ENCODE measurements at places on chromosomes 2 and 18.

DNA sequence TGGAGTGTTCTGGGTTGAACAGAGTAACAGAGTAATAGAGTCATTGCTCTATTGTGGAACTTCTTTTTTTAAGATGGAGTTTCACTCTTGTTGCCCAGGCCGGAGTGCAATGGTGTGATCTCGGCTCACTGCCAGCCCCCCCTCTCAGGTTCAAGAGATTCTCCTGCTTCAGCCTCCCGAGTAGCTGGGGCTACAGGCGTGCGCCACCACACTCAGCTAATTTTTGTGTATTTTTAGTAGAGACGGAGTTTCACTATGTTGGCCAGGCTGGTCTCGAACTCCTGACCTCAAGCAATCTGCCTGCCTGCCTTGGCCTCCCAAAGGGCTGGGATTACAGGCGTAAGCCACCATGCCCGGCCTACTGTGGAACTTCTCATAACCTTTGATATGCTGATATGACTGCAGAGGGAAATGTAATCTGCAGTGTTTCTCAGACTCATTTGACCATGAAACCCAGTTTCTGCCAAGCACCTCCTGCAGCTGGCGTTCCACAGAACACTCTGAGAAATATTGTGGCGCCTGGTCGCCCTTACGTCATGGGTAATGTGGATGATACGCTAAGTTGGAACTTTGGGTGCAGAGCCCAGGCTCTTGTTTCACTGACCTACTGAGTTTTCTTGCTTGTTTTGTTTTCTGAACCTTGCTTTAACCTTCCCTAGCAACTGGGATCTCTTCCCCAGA, 213.8 kb downstream of the BCL2 start:
- no peak for DNase-seq

DNA sequence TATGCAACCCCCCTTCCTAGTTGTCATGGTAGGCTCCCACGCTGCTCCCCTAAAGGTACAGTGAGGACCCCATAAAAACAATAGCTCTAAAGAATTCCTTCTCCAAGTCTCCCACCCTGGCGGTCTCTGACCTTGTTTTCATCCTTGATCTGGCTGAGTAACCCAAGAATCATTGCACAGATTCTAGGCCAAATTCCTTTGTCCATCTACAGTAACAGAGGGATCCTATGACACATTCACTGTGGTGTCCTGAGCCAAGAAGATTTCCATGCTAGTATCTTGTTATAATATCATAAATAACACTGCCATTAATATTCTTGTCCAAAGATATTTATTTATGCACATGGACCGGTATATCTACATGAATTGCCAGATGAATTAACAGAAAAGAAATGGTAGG, 240.2 kb downstream of the CYP26B1 start:
- no peak for DNase-seq

GRCh38 chr2:43019025-43019367, 207.4 kb downstream of the ZFP36L2 start:
- no peak for DNase-seq

DNA sequence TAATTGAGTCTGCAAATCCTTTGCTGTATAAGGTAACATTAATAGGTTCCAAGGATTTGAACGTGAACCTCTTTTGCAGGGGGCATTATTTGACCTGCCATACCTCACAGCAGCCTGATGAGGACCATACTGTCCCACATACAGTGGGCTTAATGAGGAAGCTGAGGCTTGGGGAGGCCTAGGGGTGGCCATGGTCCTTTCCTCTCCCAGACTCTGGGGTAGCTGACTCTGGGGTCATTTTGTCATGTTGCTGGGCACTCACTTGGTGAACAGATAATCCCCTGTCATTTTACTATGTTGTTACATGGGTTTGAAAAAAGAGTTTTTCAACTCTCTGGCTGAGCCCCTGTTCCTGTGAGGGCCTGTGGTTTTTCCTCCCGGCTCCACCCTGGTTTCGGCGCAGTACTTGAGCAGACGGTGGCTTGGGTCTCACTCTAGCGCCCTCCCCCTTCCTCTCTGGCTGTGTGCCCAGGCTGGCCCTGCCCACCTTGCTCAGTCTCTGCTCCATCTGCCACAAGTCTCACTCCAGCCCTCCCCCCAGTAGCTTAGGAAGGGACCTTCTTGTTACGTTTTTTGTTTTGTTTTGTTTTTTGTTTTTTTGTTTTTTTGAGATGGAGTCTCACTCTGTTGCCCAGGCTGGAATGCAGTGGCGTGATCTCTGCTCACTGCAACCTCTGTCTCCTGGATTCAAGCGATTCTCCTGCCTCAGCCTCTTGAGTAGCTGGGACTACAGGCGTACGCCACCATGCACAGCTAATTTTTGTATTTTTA, 21.0 kb downstream of the INPP4A start:
- DNase-seq, result no peak

DNA sequence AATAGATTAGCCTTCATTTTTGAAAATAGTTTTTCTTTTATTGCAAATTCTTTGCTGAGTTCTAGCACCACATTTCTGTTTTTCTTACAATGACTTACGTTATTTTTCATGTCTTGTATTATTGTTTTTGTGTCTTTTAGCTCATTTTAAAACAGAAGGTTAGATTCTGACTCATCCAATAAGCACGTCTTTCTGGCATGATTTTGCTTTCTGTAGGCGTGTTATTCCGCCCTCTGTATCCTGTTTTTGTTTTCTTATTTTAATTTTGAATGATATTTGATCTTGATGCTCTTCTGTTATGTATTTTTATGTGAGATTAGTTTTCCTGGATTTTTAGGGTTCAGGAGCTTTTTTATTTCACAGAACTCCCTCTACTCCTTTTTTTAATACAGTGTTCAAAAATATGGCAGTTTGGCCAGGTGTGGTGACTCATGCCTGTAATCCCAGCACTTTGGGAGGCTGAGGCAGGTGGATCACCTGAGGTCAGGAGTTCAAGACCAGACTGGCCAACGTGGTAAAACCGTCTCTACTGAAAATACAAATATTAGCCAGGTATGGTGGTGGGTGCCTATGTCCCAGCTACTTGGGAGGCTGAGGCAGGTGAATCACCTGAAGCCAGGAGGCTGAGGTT, 145.0 kb downstream of the CLIP4 start:
- no peak for DNase-seq

DNA sequence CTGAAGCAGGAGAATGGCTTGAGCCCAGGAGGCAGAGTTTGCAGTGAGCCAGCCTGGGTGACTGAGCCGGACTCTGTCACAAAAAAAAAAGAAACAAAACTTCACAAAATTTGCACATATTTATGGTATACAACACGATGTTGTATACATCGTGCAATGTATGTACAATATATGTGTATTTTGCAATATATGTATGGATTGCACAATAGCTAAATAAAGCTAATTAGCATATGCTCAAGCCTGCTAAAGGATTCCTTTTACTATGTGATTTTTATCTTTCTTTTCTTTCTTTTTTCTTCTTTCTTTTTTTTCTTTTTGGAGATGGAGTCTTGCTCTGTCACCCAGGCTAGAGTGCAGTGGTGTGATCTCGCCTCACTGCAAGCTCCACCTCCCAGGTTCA, 368.0 kb upstream of the FAM98A start:
- DNase-seq, result no peak

GRCh38 chr2:119126650-119127049, 31.9 kb downstream of the C1QL2 start:
- no peak for DNase-seq

DNA sequence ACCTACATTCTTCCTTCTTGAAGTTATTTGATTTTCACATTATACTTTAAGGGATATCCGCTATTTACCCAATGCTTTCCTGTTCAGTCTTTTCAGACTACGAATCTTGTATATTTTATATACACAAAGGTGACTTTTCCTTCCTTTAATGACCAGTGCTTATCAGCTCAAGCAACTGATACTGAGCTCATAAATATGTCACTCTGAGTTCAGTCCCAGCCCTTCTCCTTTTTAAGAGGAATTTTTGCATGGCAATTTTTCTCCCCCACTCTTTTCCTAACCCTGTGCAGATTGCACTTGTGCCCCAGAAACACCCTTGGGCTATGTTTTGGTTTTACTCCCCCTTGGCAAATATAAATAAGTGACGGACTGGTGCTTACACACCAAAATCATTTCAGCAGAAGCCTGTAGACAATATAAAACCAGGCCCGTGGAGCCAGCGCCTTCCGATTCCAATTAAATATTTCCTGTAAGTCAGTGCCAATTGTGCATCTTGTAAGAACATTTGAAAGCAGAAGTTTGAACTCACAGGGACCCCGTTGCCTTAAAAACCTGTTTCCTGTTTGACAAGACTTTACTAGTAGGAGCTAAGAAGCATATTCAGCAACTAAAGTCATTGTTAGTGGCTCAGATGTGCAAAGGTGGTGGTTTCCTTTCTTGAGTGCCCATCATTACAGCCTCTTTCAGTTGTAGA, 66.3 kb upstream of the GATA6 start:
- no peak for DNase-seq

GRCh38 chr2:101900375-101900774, 91.4 kb upstream of the IL1R2 start:
- no peak for DNase-seq

- no peak for DNase-seq
Measured at GRCh38 chr2:126208266-126208665, 447.7 kb upstream of the GYPC start.

DNA sequence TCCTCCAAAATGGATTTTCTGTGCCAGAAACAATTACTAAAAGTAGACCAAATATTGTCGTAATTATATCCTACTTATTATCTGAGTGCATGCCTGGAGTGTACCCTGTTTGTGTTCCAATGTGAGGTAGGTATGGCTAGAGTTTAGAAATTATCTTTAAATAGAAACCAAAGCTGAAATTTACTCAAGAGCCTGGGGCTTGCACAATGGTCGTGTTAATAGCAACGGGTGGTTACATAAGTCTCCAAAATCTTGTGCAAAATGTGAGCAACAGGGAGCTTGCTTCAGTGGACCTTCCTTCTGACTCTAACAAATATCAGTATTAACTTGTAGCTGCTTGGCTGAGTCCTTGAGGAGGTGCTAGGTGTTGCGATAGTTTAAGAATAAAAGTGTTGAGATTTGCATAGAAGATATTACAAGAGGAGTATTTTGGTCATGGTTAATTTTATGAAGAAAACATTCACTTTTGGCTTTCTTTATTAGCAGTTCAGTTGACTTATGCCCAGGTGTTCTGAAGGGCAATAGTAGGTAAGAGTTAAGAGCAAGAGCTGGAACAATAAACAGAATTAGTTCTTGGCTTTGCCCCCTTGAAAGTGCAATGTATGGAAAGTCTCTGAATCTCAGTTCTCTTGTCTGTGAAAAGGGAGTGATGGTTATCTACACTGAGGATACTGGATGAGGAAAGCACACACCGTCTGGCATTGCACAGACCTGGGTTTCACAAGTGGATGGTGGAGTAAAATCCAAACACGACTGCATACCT, 4.6 kb downstream of the CXCR4 start:
- DNase-seq, result no peak

GRCh38 chr2:216679658-216680024, 15.7 kb downstream of the IGFBP5 start:
- no peak for DNase-seq

- DNase-seq, result no peak
Measured at GRCh38 chr18:59927246-59927825, 27.5 kb downstream of the PMAIP1 start.

GRCh38 chr18:70848329-70848728, 559.5 kb downstream of the SOCS6 start:
- no peak for DNase-seq

DNA sequence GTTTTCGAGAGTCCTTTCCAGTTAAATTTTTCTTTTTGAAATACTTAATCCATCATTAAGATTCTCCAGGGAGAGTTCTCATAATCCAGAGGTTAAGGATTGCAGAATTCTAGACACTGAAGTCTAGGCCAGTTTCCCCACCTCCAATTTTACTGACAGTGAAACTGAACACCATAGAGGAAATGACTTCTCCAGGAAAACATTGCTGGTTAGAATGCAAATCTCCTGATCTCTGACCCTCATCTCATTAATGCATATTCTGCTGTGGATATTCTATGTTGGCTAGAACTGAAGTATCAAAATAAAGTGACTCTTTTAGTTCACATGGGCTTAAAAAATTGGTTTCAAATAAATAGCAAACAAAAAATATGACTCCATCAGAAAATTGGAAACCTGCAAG, 105.8 kb upstream of the UGP2 start:
- DNase-seq, result peak; percentile 32

- no peak for DNase-seq
Measured at GRCh38 chr2:226020176-226020575, 620.7 kb downstream of the NYAP2 start.

DNA sequence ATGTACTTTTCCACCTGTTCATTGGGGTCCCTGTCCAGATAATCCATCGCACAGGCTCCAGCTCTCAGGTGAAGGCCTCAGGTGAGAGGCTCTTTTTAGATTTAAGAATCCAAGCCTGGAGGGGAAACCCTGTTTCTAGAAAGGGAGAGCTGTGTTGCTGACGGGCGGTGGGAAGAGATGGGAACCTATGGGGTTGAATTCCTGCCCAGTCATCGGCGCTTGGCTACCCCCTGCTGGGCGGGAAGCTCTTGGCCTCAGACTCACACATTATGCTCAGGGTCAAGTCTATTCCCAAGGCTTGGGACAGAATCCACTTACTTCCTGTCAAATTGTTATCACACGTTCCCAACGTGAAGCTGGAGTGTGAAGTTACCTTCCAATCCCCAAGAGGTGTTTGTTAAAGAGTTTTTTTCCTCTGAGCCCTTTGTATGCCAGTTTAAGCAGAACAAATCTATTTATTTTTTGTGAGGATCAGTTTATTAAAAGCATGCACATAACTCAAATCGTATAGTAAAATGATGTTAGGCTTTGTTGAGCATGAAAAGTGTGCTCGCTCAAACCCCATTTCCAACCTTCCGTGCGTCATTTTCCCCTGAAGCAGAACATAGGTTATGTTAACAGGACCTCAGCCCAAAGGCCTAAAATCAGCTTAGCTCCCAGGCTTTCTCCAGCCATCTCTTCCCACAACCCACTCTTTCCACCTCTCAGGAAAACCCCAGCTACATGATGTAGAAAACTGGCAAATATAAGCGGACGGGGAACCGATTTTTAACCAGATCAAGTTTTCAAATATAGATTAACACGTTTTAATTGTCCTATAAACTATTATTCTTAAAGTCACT, 181.7 kb upstream of the ETAA1 start:
- DNase-seq, result peak; percentile 24

DNA sequence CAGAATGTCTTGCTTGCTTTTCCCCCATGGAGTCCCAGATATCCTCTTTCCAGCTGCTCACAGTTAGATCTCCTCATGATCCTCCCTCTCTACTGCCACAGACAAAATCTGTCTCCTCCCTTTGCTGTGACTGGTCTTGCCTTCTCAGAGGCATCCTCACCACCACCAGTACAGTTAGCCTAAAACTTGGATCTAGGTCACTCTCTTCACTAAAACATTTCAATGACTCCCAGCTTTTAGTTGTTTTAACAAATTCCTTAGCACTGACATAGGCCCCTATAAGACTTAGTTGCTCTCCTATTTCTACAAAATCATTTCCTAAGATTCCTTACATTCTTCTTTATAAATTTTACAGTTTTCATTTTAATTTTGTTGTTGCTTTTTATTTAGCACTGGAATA, 734.2 kb upstream of the CHAC2 start:
- DNase-seq, result peak; percentile 58

DNA sequence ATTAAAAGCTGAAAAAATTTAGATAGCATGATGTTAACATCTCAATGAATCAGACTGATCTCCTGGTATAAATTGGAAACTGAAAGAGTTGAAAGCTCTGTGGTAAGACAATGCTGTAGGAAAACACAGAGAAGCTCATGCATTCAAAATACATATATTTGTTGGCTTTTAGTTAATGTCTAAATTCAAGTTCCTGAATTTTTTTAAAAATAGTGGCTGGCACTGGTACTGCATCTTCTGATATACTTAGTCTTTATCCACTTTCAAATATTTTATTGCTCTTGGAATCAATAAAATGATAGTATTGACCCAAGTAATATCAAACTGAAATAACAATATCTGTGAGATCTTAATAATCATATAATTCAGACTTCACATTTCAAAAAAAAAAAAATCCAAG, 151.4 kb upstream of the FIGN start:
- DNase-seq, result no peak

GRCh38 chr18:80225685-80226084, 21.6 kb downstream of the PARD6G start:
- no peak for DNase-seq

Data from fibroblast of skin of left biceps (primary cell).